CD4-positive, alpha-beta memory T cell (primary cell): ENCODE measurements at places on chromosomes 16 and 17.
A peak's percentile ranks its signal among the peaks of the same experiment; 100 is the strongest.

- H3K4me3 ChIP-seq = no peak overlapping the region
- DNase-seq = no peak
- no peak overlapping the region for H3K27ac ChIP-seq
- no peaks in the 10 kb centered on the region for H3K27me3 ChIP-seq
- H3K4me1 ChIP-seq = no peaks in the 10 kb centered on the region
Observed at GRCh38 chr17:16927641-16928321, 44.1 kb downstream of the TNFRSF13B start.

- H3K36me3 ChIP-seq = no peaks in the 10 kb centered on the region
- no peaks in the 10 kb centered on the region for H3K27me3 ChIP-seq
- DNase-seq = no peak
- H3K4me1 ChIP-seq = no peaks in the 10 kb centered on the region
- H3K27ac ChIP-seq = no peak overlapping the region
Observed at GRCh38 chr17:10087355-10087754, 111.1 kb downstream of the GAS7 start.

DNA sequence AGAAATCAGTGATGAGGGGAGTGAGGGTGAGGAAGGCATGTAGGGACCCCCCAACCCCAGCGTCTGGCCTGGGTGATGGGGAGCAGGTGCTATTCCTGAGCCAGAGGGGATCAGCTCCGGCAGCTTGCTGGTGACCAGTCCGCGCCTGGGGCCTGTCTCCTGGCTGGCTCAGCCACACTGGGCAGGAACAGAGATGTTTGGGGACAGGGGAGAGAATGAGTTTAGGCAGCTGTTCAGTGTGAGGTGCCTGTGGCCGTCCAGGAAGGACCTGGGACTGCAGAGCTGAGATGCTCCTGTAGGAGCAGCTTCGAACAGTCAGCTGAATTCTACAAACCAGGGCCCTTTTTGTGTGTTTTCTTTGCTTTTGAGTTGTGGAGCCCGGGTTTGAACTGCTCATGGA, 23.2 kb upstream of the SPNS2 start:
- H3K27me3 ChIP-seq = no peaks in the 10 kb centered on the region
- H3K4me1 ChIP-seq = peaks cover 3% of the 10 kb centered on the region
- no peak overlapping the region for H3K4me3 ChIP-seq
- no peaks in the 10 kb centered on the region for H3K36me3 ChIP-seq
- no peak for DNase-seq
- no peak overlapping the region for H3K27ac ChIP-seq

DNA sequence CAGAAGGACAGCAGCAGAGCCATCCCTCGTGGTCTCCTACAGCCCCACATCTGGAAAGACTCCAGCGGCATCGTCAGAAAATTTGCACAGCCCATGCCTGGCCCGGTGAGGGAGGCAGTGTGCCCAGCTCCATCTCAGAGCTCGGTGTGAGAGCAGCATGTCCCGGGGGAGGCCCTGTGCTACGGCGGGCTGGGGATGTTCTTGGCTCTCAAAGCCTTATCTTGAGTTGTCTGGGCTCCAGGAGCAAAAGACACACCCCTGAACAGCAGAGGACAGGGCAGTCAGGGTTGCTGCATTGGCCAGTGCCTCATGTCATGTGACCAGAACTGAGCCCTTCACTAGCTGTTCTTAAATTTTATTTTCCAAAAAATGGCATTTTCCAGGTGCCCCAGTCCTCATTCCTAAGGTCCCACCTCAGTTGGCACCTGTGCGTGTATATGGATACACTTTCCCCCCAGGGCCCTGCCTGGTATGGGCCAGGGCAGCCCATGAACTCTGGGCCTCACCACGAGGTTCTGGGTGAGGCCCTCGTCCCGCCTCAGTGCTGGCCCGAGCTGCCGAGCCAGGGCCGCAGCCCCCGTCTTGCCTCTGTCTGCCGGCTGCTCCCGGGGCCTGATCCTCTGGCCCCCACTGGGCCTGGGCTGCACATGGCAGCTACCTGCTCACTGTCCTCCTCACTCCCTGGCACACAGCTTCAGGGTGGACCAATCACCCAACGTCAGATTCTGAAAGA, 3.0 kb downstream of the NUDT16L1 start:
- DNase-seq = no peak
- H3K36me3 ChIP-seq = peaks cover 33% of the 10 kb centered on the region
- H3K27me3 ChIP-seq = no peaks in the 10 kb centered on the region
- peaks cover 30% of the 10 kb centered on the region for H3K4me1 ChIP-seq
- H3K27ac ChIP-seq = no peak overlapping the region

DNA sequence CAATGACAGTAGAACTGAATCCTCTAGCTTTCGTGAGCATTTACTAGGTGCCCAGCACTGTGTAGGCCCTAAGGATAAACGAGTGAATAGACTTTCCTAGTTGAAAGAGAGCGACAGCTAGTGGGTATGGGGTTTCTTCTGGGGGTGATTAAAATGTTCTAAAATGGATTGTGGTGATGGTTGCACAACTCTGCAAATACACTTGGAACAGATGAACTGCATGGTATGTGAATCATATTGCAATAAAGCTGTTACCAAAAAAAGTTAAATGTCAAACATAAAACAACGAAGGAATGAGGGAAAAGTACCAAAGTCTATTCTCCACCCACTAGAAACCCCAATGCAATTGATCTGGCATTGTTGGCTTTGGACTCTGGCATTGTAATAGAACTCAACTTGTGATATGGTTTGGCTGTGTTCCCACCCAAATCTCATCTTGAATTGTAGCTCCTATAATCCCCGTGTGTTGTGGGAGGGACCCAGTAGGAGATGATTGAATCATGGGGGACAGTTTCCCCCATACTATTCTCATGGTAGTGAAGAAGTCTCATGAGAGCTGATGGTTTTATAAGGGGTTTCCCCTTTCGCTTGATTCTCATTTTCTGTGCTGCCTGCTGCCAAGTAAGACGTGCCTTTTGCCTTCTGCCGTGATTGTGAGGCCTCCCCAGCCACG, 70.5 kb downstream of the MARF1 start:
- no peak overlapping the region for H3K27ac ChIP-seq
- no peaks in the 10 kb centered on the region for H3K4me1 ChIP-seq
- H3K36me3 ChIP-seq = no peaks in the 10 kb centered on the region
- no peak overlapping the region for H3K4me3 ChIP-seq

DNA sequence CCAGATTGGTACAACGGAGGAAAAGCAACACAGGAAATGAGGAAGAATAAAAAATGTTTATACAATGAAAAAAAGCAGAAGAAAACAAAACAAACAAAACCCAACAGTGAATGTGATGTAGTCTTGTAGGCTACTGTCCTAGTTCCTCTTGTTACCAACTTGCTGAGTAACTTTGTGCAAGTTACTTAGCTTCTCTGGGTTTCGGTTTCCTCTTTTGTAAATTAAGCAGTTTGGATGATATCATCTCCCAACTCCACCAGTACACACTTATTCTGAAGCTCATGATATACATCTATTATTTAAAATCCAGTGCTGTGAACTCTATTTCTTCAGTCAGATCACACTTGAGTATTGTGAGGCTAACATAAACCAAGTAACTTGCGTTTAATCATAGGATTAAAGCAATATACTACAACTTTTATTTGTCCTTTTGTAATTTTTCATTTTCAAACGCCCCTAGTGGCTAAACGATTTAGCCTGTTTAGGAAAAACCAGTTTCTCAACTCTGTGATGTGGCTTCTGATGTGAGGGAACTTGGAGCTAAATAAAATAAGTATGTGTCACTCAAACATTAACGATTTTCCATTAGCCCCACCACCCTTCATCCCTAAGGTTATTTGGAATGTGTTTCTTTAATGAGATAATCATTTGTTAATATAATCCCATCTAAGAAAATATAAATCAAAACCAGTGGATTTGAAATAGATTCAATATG, 1.4 kb upstream of the UNK start:
- peaks cover 8% of the 10 kb centered on the region for H3K36me3 ChIP-seq
- no peak for DNase-seq
- H3K27me3 ChIP-seq = no peaks in the 10 kb centered on the region
- H3K27ac ChIP-seq = peak overlapping the region; percentile 100

DNA sequence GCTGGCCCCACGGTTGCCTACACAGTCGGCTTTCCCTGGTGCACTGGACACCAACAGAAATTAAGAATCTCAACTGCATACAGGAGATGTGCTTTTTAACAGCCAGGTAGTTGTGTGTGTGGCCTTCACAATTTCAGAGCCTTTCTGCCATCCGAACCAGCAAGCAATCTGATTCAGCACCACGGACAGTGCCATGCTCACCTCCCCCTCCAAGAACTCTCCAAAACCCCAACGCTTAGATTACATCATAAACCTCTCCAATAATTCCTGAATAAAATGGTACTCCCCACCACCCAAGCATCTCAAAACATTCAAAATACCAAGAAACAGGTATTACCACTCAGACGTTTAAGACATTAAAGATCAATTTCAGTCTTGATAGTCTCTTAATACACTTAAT, 31.8 kb downstream of the USP7 start:
- no peak overlapping the region for H3K27ac ChIP-seq
- H3K36me3 ChIP-seq = peaks cover 21% of the 10 kb centered on the region
- DNase-seq = peak; percentile 49
- H3K27me3 ChIP-seq = no peaks in the 10 kb centered on the region
- no peak overlapping the region for H3K4me3 ChIP-seq
- H3K4me1 ChIP-seq = peaks cover 48% of the 10 kb centered on the region

DNA sequence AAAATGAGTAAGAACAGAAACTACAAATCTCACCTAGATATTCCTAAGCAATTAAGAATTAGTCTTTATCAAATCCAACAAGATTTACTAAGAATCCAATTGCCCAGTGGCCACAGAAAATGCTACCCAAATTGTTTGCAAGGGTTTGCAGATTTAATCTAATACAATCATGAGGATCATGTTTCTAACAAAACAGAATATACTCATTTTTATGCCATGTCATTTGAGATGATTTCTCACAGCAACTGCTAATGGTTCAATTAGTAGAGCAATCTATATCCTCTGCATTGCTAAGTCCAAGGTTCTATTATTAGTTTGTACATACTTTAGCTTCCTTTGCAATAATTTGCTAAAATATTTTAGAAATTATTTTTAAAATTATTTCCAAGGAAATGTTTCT, 41.2 kb downstream of the HELZ start:
- H3K4me1 ChIP-seq = no peaks in the 10 kb centered on the region
- H3K4me3 ChIP-seq = no peak overlapping the region
- H3K27me3 ChIP-seq = no peaks in the 10 kb centered on the region
- peaks cover 34% of the 10 kb centered on the region for H3K36me3 ChIP-seq
- no peak for DNase-seq

DNA sequence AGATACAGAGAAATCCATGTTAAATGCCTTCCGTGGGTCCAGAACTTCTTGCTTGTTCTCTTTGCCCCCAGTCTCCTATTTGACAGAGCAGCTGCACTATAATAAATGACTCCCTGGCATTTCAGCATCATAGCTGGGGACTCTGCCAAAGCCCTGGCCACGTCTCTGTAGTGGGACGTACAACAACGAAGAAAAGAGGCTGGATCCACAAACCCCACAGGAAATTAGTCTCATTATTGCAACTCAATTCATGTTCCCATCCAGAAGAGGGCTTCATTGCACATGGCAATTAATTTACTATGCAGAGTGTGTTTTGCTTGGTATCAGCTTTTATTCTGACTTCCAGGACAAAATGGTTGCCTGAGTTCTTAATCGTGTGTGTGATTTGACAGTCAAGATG, 121.3 kb downstream of the CDH13 start:
- no peaks in the 10 kb centered on the region for H3K4me1 ChIP-seq
- no peaks in the 10 kb centered on the region for H3K27me3 ChIP-seq
- H3K36me3 ChIP-seq = no peaks in the 10 kb centered on the region
- H3K27ac ChIP-seq = no peak overlapping the region

- no peak overlapping the region for H3K27ac ChIP-seq
- H3K36me3 ChIP-seq = no peaks in the 10 kb centered on the region
- H3K4me3 ChIP-seq = no peak overlapping the region
- no peak for DNase-seq
Observed at GRCh38 chr17:72772331-72772821, 320.1 kb downstream of the SLC39A11 start.

DNA sequence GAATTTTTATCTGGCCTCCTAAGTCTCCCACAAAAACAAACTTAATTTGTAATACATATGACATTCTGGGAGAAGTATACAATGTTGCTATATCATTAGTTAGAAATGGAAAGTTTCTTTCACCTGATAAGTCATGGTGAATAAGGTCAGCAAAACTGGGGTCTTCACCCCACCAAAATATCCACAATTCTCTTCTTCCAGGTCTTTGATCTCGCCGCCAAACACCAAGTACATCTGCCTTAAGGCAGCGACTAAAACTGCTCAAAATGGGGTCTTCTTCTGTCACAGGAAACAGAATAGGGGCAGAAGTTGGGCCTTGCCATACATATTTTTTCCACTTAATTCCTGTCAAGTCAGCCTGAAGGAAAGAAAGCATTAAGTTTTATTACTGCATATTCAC, 2.1 kb downstream of the MED13 start:
- H3K36me3 ChIP-seq = no peaks in the 10 kb centered on the region
- peak overlapping the region; percentile 82 for H3K27ac ChIP-seq
- peaks cover 54% of the 10 kb centered on the region for H3K4me1 ChIP-seq
- no peaks in the 10 kb centered on the region for H3K27me3 ChIP-seq
- no peak overlapping the region for H3K4me3 ChIP-seq

DNA sequence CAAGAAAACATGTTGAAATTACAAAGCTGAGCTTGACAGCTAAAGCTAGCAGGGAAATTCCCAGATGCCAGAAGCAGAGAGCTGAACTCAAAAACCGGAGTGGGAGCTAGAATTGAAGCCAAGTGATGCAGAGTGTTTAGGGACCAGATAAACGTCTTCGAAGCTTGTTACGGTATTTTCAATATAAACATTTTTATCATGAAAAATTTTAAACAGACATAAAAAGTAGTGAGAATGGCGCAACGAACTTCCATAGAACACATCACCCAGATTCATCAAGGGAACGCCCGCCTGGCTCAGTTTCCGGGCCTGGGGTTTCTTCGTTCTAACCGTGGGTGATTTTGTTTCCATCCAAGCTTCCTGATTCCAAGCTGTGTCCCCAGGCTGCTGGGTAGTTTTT, 18.1 kb downstream of the SPNS2 start:
- H3K27ac ChIP-seq = no peak overlapping the region
- no peak overlapping the region for H3K4me3 ChIP-seq
- no peaks in the 10 kb centered on the region for H3K27me3 ChIP-seq
- no peak for DNase-seq
- no peaks in the 10 kb centered on the region for H3K4me1 ChIP-seq

- H3K27ac ChIP-seq = no peak overlapping the region
- no peak for DNase-seq
- H3K4me3 ChIP-seq = no peak overlapping the region
- H3K27me3 ChIP-seq = no peaks in the 10 kb centered on the region
- H3K36me3 ChIP-seq = no peaks in the 10 kb centered on the region
Observed at GRCh38 chr17:68053231-68054013, 17.9 kb downstream of the KPNA2 start.

- peak; percentile 9 for DNase-seq
- H3K4me1 ChIP-seq = no peaks in the 10 kb centered on the region
- no peak overlapping the region for H3K4me3 ChIP-seq
- H3K27me3 ChIP-seq = no peaks in the 10 kb centered on the region
- H3K36me3 ChIP-seq = peaks cover 88% of the 10 kb centered on the region
Observed at GRCh38 chr16:69319826-69320739, 8.9 kb downstream of the VPS4A start.

DNA sequence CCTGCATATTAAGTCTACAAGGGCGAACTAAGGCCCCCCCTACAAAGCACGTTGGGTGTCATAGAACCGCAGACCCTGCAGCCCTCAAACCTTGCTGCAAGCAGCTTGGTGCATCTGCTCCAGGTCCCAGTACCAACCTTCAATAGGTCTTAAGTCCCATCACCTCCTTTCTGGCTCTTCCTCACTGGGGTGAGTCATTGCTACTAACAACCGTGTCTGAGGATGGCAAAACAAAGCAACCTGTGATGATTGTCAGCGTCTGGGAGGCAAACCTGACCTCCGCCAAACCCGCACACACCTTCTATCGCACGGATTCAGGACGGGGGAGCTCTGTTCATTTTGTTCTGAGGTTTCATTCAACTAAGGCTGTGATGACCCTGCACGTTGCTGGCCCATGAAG, 138.9 kb downstream of the SLC39A11 start:
- no peak overlapping the region for H3K4me3 ChIP-seq
- H3K36me3 ChIP-seq = no peaks in the 10 kb centered on the region
- H3K27ac ChIP-seq = no peak overlapping the region
- no peaks in the 10 kb centered on the region for H3K27me3 ChIP-seq
